ENCODE measurements at places on chromosomes 16 and 17.

GRCh38 chr17:79844869-79845600, 5.8 kb upstream of the CBX4 start:
- no peak for DNase-seq

DNA sequence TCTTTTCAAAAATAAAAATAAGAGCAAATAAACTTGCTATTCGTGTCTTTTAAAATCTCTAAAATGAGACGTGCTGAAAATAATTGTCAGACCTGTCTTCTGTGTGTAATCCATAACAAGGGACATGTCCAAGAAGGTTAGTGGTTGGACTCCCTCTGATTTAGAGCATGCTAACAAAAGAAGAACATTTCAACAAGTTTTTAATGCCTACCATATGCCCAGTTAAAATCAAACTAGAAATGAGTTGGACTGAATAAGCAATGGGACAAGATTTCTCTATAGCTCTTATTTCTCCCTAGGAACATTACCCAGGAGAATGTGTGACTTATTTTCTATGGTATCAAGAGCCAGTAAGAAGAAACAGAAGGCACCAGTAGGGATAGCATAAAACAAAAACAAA, 689.7 kb upstream of the SOX9 start:
- no peak for DNase-seq

DNA sequence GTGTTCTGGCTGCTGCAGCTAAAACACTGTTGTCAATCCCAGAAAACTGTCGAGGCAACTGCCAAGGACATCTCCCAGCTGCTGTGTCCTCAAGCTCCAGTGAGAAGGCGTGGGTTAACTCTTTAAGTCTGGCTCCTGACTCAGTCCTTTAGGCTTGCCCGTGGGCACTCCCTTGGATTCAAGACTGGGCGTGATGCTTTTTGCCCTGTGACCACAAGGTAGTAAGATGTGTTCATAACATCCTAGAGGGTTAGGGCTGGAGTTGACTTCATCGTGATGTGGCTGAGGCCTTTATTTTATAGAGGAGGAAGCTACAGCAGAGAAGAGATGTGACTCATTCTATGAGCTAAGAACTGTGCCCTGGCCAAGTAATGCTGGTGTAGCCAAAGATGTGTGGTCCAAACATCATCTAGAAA, 50.9 kb upstream of the TEKT3 start:
- DNase-seq = peak; percentile 74

DNA sequence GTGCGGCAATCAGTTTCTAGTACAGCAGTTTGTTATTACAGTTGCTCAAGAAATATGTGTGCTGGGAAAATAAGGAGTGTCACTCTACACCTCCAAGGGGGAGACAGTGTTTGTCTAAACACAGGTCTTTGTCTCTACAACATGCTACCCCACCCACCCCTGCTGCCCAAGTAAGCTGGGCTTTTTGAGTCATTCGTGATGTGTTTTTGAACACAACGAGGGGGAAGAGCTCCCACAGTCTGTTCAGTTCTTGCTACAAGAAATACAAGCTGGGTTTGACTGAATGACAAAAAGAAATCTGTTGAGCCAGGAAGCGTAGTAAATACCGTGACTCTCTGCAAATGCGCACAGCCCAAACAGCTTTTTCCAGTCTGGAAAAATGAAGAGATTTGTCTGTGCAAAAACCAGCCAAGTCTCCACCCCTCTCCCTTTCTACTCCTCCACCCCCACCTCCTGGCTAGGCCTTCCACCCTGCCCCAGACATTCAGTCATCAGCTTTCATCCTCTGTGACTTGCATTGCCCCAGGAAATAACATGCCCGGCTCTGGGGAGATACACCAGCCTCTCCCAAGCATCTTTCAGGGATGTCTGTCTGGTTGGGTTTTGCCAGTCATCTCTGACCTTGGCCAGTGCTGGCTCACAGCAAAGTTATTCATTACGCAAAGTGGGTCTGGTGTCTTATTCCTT, 25.7 kb downstream of the CHD9 start:
- DNase-seq = no peak

- no peak for DNase-seq
Measured at GRCh38 chr17:968812-969730, 10.5 kb downstream of the NXN start.

DNA sequence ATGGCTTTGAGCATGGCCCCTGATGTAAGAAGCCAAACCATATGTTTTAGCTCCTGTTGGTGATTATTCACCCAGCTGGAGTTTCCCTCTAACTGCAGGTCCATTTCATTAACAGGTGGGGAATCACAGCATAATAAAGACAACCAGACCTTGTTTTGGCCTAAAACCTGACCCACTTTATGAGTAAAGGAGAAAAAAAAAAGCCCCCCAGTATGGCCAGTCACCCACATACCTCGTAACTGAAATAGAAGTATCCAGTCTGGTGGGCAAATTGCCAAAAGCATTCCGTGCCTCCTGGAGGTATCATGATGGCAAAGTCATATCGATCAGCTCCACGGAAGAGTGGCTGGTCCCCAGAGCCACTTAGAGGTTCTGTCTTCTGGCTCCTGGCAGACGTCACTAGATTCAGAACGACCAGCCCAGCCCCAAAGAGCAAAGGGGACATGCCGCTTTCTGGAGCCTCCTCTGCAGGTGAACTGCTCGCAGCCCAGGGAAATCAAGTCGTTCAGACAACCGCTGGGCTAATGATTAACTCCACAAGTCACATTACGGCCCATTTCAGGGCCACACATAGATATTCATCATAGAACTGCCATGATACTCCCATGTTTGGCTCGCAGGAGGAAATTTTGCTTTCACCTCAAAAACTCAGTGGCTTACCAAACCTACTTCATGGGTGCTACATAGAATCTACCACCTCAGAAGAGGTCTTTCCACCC, at the start of gene TMED6:
TSS of gene TMED6 (minus strand) at position 478 of the 719 bp plus-strand sequence. CDS start at position 445, 33 bp downstream.
- DNase-seq = no peak

DNA sequence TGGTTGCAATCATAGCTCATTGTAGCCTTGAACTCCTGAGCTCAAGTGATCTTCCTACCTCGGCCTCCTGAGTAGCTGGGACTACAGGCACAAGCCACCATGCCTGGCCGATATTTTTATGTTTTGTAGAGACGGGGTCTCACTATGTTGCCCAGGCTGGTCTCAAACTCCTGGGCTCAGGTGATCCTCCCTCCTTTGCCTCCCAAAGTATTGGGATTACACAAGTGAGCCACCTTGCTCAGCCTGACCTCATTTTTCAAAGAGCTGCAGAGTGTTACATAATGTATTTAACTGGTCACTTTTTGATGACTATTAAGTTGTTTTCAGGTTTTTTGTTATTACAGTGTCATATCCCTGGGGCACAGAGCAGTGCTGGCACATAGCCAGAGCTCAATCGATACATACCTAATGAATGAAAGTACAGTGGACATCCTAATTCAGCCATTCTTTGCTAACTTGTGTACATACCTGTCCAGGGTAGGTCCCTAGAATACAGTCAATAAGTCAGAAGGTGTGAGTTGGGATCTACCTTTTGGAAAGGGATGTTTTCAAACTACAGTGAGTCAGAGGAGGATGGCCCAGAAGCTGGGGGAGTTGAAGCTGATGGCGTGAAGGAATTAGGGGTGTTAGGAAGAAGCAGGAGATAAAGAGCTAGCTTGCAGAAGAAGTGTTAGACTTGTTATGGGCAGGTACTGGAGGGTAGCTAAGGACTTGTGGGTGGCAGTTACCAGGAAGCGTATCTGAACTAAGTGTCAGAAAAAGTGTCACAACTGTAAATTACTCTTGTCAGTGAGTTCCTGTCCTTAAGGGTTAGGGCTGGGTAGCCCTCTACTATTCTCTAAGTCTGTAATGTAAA, 20.1 kb upstream of the CYLD start:
- DNase-seq = no peak

DNA sequence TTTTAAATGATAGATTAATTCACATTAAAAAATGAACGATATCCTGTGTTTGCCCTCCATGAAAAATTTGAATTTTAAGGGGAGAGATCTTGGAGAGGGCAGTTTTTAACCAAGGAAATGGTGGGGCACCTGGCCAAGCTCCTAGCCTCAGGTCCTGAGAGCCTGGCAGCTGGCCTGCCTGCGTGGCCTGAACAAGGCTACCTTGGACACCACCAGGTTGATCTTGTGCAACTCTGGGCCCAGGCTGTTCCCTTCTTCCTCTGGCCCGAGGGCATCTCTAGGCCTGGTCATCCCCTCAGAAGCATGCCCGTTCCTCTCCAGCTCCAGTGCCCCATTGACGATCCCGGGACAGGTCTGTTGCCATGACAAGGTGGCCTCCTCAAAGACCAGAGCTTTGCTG, 33.4 kb upstream of the LONP2 start:
- no peak for DNase-seq
